ENCODE measurements at places on chromosomes 12 and 14.

- no peak for DNase-seq
Measured at GRCh38 chr12:107369006-107369405, 275.7 kb upstream of the CRY1 start.

- no peak for DNase-seq
Measured at GRCh38 chr12:113958108-113958507, 8.0 kb downstream of the RBM19 start.

DNA sequence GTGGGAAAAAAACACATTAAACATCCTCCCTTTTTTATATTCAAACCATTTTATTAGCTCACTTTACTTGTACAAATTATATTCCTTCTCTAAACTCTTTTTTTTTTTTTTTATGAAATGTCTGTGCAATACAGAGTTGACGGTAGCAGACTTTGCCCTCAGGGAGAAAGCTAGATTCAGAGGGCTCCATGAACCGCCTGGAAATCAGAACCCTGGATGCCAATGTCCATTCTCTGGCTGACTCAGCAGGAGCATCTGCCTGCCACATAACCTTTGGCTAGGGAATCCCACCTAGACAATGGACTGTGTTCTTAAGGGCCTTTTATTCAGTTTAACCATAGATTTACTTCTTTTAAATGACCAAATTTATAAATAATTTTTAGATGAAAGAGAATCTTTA is 467.0 kb downstream of the MDGA2 start:
- no peak for DNase-seq

GRCh38 chr12:87274594-87275245 is 754.5 kb downstream of the C12orf50 start:
- no peak for DNase-seq

- DNase-seq: no peak
Measured at GRCh38 chr12:121009741-121010140, 6.5 kb downstream of the C12orf43 start.

DNA sequence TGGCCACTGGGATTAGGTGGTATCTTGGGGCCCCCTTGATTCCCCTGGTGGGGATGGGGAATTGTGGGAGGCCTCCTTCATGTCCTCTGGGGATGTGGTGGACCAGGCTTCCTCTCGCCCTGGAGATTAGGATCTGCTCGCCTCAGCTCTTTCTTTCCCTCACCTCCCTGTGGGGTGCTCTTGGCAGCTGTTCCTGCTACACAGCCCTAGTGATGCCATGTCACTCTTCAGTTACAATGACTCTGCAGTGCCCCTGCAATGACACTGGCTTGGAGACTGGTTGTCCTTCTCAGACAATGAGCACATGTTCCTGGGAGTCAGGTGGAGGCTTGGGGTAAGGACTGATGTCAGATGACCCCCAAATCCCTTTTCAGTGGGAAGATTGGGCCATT is 83.9 kb downstream of the ADCK1 start:
- DNase-seq: no peak

- no peak for DNase-seq
Measured at GRCh38 chr14:49447540-49448107, 138.6 kb downstream of the RPS29 start.

DNA sequence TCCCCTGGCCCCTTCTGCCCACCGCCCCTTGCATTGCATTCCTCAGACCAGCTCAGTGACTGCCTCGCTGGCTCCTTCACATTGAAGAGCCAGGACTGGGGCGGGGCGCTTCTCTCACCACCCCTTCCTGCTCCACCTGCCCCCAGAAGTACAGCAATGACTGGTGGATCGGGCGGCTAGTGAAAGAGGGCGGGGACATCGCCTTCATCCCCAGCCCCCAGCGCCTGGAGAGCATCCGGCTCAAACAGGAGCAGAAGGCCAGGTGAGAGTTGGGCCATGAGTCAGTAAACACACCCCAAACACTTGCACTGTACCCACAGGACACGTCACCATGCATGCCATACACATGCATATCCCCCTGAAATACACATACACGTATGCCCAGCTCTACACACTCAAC is 5.8 kb downstream of the CACNB3 start:
- no peak for DNase-seq

- no peak for DNase-seq
Measured at GRCh38 chr12:9120487-9121184, 4.9 kb upstream of the A2M start.

GRCh38 chr12:80293759-80294158 is 150.3 kb upstream of the PTPRQ start:
- no peak for DNase-seq

DNA sequence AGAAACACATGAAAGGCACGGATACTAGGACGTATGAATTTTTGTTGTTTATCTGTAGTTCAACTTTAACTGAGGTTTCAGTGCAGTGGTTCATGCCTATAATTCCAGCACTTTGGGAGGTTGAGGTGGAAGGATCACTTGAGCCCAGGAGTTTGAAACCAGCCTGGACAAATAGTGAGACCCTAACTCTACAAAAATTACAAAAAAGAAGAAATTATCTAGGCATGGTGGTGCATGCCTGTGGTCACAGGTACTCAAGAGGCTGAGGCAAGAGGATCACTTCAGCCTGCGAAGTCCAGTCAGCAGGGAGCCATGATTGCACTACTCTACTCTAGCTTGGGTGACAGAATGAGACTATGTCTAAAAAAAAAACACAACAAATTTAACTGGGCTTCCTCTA is 8.0 kb downstream of the KRT6B start:
- DNase-seq: no peak

DNA sequence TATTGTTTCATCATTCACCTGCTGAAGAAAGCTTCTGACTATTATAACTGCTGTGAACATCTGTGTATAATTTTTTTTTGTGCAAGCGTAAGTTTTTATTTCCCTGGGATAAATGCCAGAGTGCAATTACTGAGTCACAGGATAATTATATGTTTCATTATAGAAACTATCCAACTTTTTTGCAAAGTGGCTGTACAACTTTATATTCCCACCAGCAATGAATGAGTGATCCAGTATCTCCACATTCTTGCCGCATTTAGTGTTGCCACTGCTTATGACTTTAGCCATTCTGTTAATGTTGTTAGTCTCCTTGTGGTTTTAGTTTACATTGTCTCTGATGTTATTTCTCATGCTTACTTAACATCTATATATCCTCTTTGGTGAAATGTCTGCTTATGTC is 88.1 kb upstream of the CCDC175 start:
- no peak for DNase-seq

GRCh38 chr12:122947352-122947792 is 18.9 kb downstream of the ABCB9 start:
- no peak for DNase-seq
